Stimulated activated CD8-positive, alpha-beta memory T cell treated with anti-CD3 and anti-CD28 coated beads, Interleukin-7, amount 100 ng/mL, for 24 hours (primary cell): ENCODE measurements at places on chromosomes 6 and 20.

DNA sequence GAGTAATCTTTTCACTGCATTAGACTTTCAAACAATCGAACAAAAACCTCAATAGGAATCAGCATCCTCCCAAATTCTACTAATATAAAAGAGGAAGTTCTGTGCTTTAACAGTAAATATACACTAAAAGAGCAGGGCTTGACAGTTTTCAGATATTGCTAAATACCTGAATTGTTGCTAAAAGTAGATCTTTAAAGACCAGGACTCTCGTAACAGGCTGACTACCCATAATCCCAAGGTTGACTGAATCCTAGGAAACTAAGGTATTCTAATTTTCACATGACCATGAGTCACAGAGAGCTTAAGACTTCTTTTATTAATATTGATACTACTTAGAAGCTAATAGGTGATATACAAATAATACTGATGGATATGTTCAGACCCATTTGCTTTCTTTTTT lies 10.1 kb downstream of the CD164 start:
- DNase-seq = no peak

DNA sequence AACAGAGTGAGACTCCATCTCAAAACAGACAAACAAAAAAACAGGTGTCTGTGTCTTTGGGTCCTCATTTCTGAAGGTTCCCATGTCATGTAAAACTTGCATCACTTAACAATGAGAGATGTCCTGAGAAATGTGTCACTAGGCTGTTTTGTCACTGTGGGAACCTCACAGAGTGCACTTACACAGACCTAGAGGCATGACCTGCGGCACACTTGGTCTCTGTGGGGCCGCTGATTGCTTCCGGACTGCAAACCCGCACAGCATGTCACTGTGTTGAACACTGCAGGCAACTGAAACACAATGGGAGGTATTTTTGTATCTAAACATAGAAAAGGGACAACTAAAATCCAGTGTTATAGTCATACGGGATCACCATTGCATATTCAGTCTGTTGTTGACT lies 42.3 kb upstream of the TMEM181 start:
- no peak for DNase-seq

GRCh38 chr6:8578006-8578405 lies 142.7 kb upstream of the SLC35B3 start:
- DNase-seq = no peak

GRCh38 chr6:25962149-25963127 lies at the start of gene TRIM38:
Gene TRIM38, plus strand, starts transcription at chr6:25962802. Its CDS starts 3,721 bp downstream, at chr6:25966523.
- peak; percentile 44 for DNase-seq

DNA sequence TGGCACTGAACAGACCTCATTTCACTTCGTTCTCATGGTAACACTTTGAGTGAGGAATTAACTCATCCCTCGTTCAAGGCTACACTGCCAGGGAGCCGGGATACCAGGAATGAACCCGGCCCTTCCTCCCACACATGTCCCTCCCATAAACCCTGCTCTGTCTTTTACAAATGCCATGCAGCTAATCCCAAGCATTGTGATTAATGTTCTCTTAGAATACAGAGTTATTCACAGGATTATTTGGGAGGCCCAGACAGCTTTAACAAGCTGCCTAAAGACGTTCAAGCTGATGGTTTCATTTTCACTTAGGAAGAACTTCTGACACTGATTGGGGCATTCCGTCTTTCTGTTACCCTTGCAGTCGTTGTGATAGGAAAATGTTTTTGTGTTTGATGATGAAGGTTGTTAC lies 42.5 kb upstream of the CD83 start:
- no peak for DNase-seq

GRCh38 chr6:169490246-169490641 lies 211.6 kb downstream of the WDR27 start:
- no peak for DNase-seq

DNA sequence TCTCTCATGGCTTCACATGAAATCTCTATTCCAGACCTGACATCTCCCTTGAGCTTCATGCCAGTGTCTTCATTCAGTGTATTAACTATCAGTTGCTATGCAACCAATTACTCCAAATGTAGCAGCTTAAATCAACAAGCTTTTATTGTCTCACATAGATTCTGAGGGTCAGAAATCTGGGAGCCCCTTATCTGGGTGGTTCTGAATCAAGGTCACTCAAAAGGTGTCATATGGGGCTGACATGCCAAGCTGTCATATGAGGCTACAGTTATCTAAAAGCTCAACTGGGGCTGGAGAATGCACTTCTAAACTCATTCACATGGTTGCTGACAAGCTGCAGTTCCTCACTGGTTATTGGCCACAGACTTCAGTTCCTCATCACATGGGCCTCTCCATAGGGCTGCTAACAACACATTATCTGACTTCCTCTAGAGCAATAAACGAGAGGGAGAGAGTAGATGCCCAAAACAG lies 7.3 kb upstream of the CGA start:
- DNase-seq = no peak

- no peak for DNase-seq
Observed at GRCh38 chr6:74577619-74578018, 628.2 kb downstream of the COL12A1 start.

GRCh38 chr6:148530976-148531375 lies 188.3 kb downstream of the SASH1 start:
- no peak for DNase-seq

GRCh38 chr6:36196113-36196879 lies at the start of gene BRPF3:
Gene BRPF3, plus strand, starts transcription at chr6:36196744. Its CDS starts 3,579 bp downstream, at chr6:36200323.
- peak; percentile 41 for DNase-seq

GRCh38 chr20:37759052-37759553 lies 65.3 kb downstream of the CTNNBL1 start:
- DNase-seq = no peak

- DNase-seq = peak; percentile 4
Observed at GRCh38 chr6:166540631-166541331, 45.7 kb downstream of the RAMACL start.

DNA sequence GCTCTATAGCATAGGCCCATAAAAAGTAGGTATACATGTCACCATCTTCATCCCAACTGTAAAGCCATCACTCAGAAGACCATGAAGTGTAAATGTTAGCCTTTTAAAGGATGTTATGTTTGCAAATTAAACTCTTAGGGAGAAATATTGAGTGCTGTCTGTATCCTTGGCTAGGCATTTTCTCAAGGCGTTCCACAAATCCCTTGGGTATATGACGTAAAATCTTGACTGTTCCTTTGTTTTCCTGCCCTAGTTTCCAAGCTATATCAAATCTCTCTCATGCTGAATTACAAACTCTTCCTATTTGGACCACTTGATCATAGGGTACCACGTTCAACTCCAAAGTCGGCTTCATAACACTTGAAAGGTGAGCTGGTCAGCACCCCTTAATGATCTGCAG lies 486.2 kb downstream of the HDGFL1 start:
- no peak for DNase-seq

GRCh38 chr6:129517288-129517687 lies 192.7 kb downstream of the ARHGAP18 start:
- no peak for DNase-seq

DNA sequence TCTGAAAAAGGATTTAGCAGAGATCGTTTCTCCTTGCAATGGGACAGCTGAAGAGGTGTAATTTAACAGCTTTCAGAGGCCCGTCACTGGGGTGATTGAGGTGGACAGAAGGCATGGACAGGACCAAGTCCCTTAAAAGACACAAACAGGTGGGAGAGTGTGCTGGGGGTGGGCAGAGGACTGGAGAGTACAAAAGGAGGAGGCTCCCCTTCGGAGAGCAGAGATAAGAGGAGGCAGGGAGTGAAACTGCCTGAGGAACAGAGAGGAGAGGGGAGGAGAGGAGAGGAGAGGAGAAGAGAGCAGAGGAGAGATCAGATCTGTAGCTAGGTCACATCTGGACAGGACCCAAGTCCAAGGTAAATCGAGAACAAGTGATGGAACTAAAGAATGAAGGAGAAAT lies 48.6 kb upstream of the PKHD1 start:
- DNase-seq = no peak

DNA sequence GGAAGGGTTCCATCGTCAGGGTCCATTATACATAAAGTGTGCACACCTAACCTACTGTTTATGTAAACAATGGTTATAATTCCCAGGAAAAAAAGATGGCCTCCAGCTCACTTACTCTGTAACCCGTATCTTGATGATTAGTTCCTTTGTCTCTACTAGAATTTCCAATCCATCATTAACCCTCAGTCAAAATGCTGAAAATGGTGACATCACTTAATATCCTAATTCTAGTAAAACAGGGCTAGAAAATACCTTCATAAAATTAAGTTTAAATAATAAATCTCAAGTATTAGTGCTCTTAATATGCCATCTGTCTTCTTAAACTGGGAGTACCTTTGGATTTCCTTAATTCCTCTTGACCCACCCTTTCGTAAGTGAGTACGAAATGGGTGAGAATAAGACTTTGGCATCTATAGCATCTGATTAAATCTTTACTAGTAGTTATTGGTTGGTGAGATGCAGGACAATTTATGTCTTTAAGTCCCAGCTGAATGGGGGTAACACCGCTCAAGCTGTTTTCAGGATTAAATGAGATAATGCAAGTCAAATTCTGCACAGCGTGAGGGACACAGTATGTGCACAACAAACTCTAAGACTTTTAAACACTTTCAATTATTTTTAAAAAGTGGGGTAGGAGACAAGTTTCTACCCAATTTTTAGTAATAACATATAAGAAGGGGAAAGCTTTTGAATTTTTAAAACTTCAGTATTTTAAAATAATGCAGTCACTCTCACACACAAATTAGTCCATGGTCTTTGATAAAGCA lies 1.6 kb downstream of the HMGN3 start:
- DNase-seq = no peak

GRCh38 chr6:2971420-2972218 lies at the start of gene SERPINB6:
Gene SERPINB6, minus strand, starts transcription at chr6:2971567. Its CDS starts 12,235 bp downstream, at chr6:2959332.
- DNase-seq = no peak

- no peak for DNase-seq
Observed at GRCh38 chr6:80637312-80637711, 530.8 kb downstream of the BCKDHB start.

DNA sequence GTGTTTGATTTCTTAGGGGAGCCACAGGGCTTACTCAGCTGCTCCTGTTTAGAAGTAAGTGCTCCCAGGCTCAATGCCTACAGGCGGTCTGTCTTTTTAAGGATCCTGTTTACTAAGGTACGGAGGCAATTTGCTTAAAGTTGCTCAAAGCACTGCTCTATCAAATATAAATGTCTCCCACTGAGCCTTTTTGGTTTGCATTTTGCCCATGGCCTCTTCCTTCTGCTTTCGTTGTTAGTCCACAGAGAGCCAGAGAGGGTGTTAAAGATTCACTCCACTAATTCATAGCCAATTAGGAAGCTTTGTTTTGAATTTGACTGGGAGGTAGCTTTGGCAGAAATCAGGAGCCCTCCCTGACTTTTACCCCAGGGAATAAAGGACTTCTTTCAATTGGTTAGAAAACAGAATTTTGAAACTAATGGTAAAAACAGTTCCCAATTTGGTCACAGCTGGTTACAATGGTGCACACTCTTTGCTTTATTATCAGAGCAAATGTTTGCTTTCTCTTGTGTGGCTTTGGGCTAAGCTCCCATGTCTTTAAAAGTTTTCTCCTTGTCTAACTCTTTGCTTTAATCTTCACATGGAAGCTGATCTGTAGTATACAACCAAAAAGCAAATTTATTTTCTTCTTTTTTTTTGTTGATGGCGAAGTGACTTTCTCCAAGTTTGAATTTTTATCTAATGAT lies 126.2 kb downstream of the IMPG1 start:
- no peak for DNase-seq

DNA sequence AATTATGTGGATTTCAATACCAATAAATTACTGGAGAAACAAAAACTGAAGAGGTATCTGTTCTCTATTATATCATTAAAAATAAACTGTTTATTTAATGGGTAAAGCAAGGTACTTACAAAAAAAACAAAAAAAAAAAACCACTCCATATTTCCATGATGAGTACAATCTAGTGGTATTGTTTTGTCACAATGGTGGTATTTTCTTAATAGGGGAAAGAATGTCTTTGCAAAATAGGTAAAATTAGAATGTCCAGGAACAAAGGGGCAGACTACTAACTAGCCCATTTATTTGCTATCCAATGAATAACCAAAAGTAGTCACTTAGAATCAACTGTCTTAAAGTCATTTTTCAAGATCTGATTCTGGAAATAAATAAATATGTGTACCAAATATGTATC lies 92.0 kb downstream of the ARHGAP18 start:
- DNase-seq = no peak

GRCh38 chr6:127496471-127496870 lies 22.7 kb downstream of the MTCL3 start:
- no peak for DNase-seq

GRCh38 chr6:17473554-17473953 lies 80.2 kb downstream of the CAP2 start:
- DNase-seq = no peak

DNA sequence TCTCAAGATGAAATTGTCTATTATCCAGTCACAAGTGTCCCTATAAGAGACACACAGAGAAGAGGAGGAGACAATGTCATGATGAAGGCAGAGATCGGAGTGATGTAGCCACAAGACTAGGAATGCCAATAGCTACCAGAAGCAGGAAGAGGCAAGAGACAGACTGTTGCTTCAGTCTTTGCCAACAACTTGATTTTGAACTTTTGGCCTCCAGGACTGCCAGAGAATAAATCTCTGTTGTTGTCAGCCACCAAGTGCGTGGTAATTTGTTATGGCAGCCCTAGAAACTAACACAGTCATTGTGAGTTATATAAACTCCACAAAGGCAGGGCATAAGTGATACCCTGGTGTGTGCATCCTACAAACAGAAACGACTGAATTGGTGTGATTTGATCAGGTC lies 517.0 kb downstream of the BTBD3 start:
- DNase-seq = no peak

GRCh38 chr6:830667-831327 lies 137.9 kb upstream of the EXOC2 start:
- DNase-seq = no peak

- DNase-seq = no peak
Observed at GRCh38 chr6:4313044-4313686, 177.8 kb upstream of the ECI2 start.

DNA sequence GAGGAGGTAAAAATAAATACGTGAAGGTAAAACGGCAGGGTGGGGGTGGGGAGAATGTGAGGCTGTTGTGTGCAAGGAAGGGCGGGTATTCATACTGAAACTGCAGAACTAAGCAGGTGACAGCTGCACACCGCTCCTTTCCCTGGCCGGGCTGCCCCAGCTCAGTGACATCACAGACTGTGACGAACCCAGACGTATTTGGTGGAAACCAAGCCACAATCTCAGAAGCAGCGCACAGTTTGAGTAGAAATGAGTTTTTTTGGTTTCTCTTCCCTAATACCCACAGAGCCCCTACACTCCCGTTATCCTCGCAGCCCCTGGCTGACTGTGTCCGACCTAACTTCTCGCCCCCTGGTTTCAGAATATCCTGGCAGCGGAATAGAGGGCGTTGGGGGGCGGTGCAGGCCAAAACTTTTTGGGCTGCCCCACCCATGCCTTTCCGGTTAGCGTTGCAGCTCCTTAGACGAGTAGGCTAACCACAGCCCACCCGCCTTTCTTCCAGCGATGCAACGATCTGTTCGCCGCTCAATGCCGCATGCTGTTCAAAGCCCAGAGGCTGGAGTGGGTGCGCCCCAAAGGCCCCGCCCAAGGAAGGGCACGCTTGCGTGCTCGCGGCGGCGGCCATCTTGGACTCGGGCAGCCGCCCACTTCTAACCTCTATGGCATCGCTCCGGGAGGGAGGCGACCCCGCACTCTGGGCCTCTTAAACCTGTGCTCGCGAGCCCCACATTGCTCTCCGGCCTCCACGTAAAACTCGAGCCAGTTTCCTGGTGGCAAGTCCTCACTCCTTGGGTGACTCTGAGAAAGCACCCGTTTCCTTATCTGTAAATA lies 9.1 kb downstream of the BAK1 start:
- DNase-seq = peak; percentile 71
